ENCODE measurements at places on chromosomes 13 and 19.

DNA sequence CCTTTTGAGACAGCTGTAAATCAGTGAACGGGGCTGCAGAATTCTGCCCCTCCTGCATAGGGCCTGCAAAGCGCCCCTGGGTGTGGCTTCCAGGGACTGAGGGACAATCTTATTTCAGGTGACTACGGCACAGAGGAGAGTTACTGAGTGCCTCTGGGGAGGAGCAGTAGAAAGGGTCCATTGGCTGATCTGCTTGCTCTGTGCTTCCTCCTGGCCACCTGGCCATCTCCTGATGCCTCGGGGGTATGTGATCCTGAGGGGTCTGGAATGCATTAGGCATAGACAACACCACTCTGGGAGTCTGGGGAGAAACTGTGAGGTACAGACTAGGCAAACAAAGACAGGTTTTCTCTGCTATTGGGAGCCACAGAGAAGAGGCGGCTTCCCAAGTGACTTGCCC, 2.8 kb downstream of the KCTD15 start:
- DNase-seq = no peak

- no peak for DNase-seq
Measured at GRCh38 chr19:54803410-54803809, at the start of gene KIR2DL4. Gene KIR2DL4, plus strand, starts transcription at chr19:54803610. Its CDS starts 42 bp downstream, at chr19:54803652.

GRCh38 chr13:101570410-101570809, 117.9 kb downstream of the ITGBL1 start:
- DNase-seq = no peak

DNA sequence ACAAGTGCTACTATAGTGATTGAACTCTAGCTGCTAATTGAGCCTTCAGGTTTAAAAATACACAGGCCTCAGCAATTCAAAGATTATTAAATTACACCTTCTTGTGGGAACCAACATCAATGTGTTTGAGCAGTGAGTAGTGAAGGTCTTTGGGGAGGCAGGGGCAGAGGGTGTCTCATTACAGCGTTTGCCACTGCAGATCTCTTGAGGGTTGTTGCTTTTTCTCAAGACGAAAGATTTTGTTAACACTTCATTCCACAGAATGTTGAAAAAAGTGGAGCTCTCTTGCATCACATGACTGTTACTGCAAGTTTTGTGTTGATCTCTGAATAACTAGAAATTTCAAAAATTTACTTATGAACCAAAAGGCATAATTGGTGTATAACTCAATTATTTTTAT, 253.6 kb downstream of the ATP8A2 start:
- DNase-seq = no peak

DNA sequence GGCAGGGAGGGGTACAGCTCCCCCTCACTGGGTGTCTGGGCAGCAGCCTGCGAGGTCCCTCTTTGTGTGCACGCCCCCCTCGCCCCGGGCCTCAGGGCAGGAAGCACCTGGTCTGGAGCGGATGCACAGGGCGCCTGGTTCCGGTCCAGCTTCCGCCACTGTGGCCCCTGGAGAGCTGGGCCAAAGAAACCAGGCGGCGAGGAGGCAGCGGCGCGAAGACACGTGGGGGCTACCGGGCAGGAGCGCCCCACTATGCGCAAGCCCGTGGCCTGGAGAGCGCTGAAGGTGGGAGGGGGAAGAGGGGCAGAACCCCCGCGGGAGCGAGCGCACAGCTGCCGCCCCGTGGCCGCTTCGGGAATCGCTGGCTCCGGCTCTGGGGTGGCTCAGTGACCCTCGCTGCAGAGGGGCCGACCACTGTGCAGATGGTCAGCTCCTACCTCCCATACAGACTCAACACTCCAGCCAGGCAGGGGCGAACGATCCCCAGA, 1.7 kb upstream of the LYL1 start:
- no peak for DNase-seq

GRCh38 chr19:40367577-40368434, 19.3 kb downstream of the PLD3 start:
- no peak for DNase-seq

DNA sequence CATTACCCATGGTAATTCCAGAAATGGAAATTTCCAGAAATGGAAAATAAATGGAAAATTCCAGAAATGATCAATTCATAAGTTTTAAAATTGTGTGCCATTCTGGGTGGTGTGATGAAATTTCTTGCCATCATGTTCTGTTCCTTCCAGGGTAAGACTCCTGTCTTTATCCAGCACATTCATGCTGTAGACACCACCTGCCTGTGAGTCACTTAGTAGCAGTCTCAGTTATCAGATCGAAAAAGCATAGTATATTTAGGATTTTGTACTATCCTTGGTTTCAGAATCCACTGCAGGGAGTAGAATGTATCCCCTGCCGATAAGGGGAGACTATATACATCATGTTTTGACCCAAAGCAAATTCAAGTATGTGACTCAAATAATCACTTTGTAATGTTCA, 26.7 kb upstream of the CSNK1A1L start:
- DNase-seq = peak; percentile 12

GRCh38 chr13:109348519-109349258, 437.7 kb downstream of the IRS2 start:
- DNase-seq = no peak

Data from OCI-M1 (cell line).